ENCODE measurements at places on chromosomes 5 and 9.

- no peak for DNase-seq
These were observed 247.1 kb upstream of the CCNG1 start for GRCh38 chr5:163190283-163190682.

- DNase-seq, result no peak
These were observed 6.9 kb downstream of the NEURL1B start for GRCh38 chr5:172648013-172648381.

GRCh38 chr5:43171926-43172325, 20.1 kb upstream of the NIM1K start:
- DNase-seq, result no peak

DNA sequence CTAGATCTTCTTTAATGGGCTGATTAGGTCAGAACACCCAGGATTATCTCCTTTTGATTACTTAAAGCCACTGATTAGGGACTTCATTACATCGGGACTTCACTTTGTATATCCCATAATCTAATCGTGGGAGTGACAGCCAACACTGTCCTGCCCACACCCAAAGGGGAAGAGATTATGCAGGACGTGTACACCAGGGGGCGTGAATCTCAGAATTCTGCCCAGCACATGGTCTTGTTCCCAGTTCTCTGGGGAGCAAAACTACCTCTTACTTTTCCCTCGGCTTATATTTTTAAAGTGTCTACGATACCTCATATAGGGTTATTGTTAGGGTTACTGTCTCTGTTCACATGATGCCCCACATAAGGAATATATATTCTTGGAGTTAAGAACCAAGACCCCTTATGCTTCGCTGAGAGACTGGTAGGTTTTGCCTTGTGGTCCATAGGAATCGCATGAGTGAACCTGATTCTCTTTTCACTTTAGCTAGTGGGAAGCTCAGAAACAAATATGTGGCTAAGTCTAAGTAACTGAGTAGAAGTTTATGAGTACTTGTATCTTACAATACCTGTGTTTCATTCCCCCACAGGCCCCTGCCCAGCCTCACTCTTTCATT, 192.7 kb downstream of the GNA14 start:
- DNase-seq, result peak; percentile 45

GRCh38 chr5:76537073-76537543, 86.1 kb downstream of the F2RL2 start:
- no peak for DNase-seq

GRCh38 chr9:82206490-82206889, 217.9 kb downstream of the SPATA31D1 start:
- DNase-seq, result no peak

- no peak for DNase-seq
These were observed 15.8 kb downstream of the AFF4 start for GRCh38 chr5:132947671-132948070.

DNA sequence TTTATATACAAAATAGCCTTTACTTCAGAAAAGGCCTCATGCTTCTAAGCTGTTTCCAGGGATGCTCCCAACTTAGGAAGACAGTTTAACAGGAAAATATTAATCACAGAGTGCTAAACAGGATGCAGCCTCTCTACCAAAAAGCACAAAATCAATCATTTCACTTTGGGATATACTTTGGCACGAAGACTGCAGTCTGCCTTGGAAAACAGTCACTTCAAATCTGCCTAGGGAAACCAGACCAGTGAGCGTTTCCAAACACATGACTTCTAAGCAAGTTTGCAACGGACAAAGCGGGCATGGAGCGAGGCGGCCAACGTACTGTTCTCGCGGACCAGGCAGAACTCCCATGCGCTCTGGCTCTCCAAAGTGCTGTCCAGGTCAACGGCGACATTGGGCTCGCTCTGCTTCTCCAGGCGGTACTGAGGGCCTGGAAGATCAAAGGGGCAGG, 201.0 kb downstream of the MAPKAP1 start:
- no peak for DNase-seq

DNA sequence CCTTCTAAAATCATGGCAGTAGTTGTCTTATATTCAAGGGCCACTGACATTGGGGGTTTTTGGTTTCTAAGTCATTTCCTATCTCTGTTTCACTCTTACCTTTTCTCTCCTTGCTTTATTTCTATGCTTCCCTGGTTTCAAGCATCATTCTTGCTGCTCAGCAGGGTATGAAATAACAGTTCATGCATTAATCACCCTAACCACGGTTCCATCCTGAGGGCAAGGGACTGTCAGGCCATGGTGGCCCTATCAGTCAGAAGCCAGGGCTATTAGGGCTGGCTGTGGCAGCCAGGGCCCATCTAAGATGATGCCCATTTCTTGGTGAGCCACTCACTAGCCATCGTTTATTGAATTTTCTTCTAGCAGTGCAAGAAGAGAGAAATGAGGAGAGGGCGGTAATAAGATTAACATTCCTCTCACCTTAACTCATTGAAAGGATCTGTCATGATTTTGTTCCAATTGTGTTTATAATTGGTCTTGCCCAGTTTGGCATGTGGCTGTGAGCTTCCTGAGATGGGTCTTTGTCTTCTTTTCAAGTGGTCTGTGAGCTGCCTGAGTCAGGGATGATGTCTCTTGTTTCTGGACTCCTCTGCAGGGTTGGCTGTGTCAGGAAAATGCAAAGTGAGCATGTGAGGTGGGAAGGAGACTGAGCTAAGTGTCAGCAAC, 45.2 kb downstream of the CYSTM1 start:
- DNase-seq, result no peak

GRCh38 chr9:136110082-136111061, 8.3 kb downstream of the TMEM250 start:
- no peak for DNase-seq

GRCh38 chr9:111154081-111154562, 115.9 kb upstream of the LPAR1 start:
- DNase-seq, result no peak

GRCh38 chr9:134209731-134210311, 45.5 kb upstream of the RNU6ATAC start:
- DNase-seq, result no peak

- DNase-seq, result no peak
These were observed 95.8 kb downstream of the DAPK1 start for GRCh38 chr9:87593359-87593980.

- no peak for DNase-seq
These were observed 36.0 kb downstream of the B4GALT1 start for GRCh38 chr9:33130961-33131789.

DNA sequence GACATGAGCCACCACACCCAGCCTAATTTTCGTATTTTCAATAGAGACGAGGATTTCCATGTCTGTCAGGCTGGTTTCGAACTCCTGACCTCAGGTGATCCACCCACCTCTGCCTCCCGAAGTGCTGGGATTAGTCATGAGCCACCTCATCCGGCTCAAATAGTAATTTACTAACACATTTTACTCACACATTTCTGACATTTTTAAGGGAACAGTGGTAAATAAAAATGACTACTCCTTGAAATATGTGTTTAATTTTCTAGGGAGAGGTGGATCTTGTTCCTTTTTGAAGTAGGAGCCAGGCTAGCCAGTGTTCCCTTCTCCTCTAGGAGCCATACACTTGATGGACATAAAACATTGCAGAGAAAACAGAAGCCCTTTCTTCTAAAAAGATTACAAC, 55.2 kb upstream of the ERBIN start:
- no peak for DNase-seq

DNA sequence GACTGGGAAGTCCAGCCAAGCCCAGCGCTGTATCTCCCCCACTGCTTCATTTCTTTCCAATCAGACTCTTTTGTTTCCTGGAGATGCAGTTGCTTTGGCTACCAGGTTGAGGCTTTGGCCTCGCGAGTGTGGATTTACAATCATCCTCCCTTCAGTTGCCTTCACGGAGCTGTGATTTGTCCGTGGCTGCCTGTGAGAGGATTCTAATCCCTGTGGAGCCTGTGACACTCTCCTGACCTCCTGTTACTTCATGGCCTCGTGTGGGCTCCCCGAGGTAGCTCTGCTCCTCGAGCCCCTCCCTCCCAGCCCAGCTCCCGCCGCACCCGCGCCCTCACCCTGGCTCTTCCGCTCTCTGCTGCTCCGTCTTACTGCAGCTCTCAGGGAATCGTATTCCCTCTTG, 107.2 kb upstream of the STC2 start:
- no peak for DNase-seq

DNA sequence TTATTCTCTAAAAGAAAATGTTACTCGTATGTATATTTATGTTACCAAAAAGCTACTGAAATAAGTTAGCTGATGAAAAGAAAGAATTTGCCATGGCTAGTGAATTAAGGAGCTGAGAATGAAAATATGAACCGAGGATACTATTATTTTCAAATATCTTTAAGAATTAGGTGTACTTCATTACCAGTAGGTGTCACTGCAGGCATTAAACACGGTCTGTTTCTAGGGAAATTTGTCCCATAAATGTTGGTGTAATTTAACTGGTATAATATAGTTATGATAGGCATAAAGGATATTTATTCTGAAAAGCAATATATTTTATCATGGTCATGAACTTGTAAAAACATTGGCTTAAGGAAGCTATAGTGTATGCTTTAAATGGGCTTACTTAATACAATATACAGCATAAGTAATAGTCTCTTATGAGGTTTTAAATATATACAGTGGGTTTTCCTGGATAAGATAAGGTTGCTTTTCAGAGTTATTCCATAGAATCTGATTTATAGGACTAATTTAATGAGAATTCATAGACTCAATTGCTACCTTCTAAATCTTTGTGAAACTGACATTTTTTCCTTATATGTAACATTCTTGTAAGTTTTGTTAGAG, 72.4 kb upstream of the MPDZ start:
- DNase-seq, result no peak

GRCh38 chr9:35908504-35909125, 675 bp upstream of the SPAAR start:
- DNase-seq, result no peak

GRCh38 chr5:141031006-141031405, 20.2 kb upstream of the PCDHB1 start:
- no peak for DNase-seq

GRCh38 chr5:133967698-133968203, 674 bp downstream of the C5orf15 start:
- no peak for DNase-seq

DNA sequence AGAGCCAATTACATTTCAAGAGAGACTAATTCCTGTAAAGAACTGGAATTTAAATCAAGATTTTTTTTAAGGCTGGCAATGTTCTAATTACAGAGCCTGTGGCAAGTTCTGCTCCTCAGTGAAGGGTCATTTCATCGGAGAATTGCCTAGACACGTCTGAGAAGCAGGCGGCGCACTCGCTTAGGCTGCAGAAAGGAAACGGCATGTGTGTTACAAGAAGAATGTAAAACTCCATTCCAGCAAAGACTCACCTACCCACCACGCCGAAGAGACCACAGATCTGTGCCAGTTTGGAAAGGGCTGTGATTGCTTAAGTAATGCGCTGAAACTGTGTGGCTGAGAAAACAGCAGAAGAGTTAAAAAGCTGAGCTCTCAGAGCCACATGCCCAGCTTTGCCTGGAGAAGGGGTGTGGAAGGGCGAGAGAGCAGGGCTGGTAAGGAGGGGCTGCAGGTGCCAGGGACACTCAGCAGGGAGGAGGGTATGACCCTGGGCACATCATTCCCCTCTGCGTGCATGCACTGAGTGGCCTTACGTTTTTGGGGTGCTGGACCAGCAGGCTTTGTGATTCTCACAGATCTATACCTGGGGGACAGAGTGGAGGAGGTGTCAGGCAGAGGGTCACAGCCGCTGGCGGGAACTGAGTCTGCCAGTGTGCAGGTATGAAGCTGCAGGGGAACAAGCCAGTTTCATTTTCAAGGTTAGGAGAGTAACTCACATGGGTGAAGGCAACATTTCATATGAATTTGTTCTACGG, 17.8 kb upstream of the SLC25A51 start:
- no peak for DNase-seq

- DNase-seq, result no peak
These were observed 37.0 kb downstream of the RNF130 start for GRCh38 chr5:180034564-180034963.

DNA sequence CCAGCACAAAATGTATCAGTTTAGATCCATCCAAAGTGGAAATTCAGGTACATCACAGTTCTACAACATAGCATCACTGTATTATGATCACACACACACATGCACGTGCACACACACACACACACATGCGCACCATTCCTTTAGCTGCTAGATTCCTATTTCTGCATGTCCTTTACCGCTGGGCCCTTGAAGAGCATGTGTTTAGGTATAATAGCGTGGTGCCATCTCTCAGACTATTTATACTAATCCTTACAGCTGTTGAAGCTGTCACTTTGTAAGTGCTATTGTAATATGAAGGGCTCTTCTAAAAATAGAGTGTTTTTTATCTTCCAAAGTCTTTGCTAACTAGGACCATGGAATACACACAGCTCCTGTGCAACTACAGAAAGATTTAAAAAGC, 308.8 kb upstream of the TRPC7 start:
- DNase-seq, result no peak

- DNase-seq, result no peak
These were observed 11.3 kb upstream of the RNF130 start for GRCh38 chr5:180082633-180083420.

DNA sequence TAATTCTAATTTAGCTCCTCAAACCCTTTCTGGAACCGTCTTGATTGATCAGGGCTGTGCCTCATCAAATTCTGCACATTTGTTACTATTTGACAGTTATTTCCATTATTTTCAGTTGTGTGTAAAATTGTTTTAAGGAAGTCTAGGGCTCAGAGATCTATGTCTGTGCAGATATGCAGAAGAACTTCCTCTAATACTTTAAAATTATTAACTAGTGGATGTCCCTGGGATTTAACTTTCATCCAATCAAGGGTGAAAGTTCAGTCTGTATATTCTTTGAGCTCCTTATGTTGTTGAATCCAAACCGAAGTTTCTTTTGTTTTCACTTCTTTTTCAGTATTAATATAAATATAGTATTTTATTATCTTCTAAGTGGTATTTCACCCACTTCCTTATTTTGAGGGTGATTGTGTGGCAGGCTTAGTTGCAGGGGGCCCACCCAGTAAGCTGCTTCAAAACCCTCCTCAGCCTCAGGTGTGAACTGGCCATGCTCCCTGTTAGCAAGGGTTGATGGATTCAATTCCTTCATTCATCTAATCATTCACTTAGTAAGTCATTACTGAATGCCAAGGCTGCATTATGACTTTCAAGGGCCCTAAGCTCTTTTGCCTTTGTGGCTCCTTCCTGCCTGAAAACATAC, 2.1 kb upstream of the CAMLG start:
- no peak for DNase-seq

DNA sequence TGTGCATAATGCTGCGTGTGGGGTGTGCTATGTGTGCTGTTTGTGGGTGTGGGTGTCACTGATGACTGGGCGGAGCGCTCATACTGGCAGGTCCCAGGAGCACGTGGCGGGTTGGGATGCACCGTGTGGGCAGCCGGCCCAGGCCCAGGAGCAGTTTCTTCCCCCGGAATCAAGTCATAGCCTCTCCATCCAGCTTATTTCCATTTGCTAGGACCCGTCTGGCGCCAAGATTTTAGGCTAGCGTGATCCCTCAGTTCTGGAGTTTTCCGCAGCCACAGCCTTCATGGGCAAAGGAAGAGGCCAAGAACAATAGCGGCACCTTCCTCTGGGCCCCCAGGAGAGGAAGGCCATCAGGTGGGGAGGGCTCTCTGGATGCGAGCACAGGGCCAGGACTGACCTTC, 43.3 kb upstream of the NEURL1B start:
- DNase-seq, result no peak

GRCh38 chr9:87880683-87881082, 2.0 kb upstream of the SPATA31E1 start:
- no peak for DNase-seq
